ENCODE measurements at places on chromosomes 5 and 9. TPM values are rescaled to one million over a fixed set of nuclear protein-coding genes. Genes with fewer than 3 reads are reported as not detected.

Gene INSL4
- not detected for total RNA-seq

Gene GBGT1
- total RNA-seq = 3.2 TPM

Gene TMEM232
- total RNA-seq = 2.0 TPM

Gene NTNG2
- total RNA-seq = 3.5 TPM

Data from uterine smooth muscle cell (primary cell).